EL (cell line): ENCODE measurements at places on chromosomes 12 and 14.

- DNase-seq = no peak
Measured at GRCh38 chr12:19937161-19937560, 431.2 kb upstream of the PDE3A start.

- DNase-seq = no peak
Measured at GRCh38 chr12:120841525-120841924, 62.6 kb downstream of the SPPL3 start.

DNA sequence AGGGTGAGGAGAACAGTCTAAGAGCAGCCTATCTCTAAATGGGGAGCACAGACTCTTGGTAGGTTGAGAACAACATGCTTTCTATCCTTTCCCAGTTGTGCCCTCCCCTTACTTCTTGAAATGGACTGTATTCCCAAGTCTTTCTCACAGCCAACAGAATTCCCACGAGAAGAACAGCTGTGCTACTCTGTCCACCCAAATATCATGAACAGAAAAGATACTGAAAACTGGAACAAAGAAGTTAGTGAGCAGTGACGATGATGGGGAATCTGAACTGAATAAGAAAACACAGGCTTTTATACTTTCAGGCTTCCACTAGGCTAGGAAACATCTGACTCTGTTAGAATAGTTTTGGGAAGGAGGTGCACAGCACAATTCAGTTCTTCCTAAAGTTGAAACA, 3.4 kb downstream of the NACA start:
- DNase-seq = no peak

GRCh38 chr12:94925729-94926128, 77.8 kb downstream of the NDUFA12 start:
- no peak for DNase-seq

DNA sequence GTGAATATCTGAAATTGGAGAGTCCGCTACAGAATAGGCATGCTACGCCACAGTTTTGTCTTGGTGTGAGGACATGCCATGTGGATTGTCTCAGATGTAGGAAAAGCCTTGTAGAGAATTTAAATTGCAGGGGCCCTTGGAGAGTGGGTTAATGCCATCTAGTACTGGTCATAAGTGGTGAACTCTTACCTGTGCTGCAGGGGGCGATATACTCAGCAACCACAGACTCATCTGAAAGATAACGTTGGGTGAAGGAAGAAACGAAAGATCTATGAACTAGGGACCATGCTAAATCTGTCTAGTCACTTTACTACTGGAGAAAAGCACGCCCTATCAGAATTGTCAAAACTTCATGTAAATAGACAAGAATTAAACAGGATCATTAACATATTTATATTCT, 33.7 kb upstream of the A2M start:
- DNase-seq = no peak

DNA sequence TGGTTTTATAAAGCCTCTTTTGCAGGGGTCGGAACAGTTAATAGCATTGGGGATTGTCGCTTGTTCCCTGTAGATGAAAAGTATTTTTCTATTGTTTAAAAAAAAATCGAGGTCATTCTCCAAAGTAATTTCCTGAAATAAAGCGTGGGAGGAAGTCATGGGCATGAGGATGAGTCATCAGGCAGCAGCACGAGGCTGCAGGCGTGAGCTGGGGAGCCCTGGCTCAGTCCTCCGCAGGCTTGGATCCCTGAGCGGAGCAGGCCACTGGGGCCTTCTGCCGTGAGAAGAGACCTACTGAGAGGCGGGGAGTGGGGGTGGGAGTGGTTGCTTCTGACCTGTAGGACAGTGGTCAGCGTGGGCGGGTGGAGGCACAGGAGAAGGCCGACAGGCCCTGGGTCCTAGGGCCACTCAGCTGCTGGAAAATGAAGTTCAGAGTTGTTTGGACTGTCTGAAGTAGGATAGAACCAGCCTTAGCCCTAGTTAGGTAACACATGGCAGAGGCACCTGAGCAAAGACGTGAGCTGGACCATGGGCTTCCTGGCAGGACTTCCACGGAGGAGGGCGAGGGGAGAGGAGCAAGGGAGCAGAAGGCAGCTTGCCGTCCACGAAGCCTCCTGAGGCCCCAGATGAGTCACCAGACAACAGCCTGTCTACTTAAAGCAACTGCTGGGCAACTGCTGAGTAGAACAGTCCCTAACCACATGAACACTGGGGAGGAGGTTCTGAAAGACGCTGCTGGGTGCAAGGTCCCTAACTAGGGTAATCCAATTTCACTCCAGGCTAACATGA, 21.1 kb upstream of the LGALS3 start:
- peak; percentile 97 for DNase-seq

GRCh38 chr14:97513891-97514290, 716.7 kb downstream of the VRK1 start:
- no peak for DNase-seq

DNA sequence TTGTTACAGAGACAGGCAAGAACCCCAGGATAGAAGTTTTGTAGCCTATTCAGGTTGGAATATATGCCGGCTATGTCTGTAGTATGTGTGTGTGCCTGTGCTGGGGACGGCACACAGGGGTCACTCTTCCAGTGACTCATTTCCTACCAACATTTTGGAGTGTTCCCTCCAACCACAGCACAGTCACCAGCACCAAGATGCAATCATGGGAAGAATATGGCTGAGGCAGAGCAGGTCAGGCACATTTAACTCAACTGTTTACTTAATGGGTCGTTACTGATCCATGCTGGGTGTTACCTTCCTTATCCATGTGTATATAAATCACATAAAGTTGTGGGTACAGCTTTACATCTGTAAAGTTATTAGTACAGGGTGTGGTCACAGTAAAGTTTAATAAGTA, 178.3 kb downstream of the PRKD1 start:
- peak; percentile 80 for DNase-seq

DNA sequence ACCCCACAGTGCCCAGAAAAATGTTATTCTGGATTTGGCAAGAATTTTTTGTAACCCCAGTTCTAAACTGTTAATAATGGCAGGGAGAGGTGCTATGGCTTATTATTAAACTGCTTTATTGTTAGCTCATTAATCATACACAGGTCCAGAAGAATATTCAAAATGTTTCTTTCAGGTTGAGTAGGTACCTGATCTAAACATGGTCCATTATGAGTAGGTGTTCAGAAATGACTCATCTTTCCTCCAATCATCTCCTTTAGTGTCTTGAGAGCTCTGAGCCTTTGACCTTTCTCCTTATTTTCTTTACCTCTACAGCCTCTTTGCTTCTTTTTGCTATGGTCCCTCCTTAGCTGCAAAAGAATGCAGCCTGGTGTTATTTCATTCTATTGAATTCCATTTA, 211.0 kb upstream of the GARIN6 start:
- DNase-seq = no peak

DNA sequence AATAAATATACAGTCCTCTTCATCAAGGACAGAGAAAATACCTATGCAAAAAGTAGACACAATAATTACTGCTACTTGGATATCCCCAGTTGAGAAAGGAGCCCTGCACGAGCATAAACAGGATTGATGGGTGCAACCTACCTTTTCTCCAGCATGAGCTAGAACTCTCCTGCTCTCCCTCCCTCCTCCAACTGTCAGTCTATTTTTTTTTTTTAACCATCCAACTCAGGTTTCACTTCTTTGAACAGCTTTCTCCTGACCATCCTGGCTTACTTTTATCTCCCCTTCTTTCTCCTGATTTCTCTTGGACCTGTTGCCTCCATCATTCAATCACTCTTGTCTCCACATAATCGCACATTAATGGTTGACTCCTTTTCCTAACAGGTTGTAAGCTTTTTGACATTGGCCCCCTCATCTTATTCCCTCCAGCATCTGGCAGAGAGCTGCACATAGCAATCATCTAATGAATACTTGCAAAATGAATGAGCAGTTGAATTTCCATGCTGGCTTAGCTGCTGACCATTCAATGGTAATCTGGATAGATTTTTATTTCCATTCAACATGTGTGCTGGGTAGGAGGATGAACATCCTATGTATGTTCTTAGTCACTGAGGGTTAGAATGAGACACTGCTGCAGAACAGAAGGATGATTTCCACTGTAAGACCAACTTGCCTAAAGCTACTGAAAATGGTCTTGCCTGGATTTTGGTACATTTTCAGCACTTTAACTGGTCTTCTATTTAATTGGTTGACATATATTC, 24.4 kb downstream of the MYBPC1 start:
- DNase-seq = no peak

DNA sequence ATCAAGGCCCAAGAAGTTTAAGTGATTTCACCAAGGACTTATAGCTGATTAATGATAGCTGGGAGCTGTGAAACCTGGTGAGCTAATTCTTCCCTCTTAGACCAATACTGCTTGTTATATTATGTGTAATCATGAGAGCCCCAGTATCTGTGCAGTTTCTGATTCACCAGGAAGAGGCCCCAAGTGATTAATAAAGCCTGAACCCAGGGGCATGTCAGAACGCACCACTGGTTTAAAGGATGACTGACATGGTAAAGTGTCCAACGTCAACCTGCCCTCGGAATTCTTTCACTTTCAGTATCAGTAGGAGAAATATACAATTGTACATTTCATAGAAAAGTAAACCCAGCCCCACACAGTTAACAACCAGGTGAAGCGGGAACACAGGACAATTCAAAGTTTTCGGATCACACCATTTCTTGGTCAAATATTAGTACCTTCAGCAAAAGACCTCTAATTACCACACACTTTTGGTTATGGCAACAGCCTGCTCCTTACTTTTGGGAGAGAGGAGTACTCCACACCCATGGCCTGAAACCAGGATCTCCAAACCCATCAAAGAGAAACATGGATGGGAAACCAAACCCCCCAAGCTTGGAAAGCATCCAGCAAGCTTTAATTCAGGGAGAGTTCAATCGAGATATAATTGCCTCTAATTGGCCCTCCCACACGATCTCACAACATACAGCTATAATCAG, 28.5 kb downstream of the TMCC3 start:
- peak; percentile 71 for DNase-seq

GRCh38 chr14:39212034-39212433, 21.7 kb upstream of the MIA2 start:
- DNase-seq = peak; percentile 32

- DNase-seq = no peak
Measured at GRCh38 chr12:94127239-94128131, 20.9 kb upstream of the PLXNC1 start.

DNA sequence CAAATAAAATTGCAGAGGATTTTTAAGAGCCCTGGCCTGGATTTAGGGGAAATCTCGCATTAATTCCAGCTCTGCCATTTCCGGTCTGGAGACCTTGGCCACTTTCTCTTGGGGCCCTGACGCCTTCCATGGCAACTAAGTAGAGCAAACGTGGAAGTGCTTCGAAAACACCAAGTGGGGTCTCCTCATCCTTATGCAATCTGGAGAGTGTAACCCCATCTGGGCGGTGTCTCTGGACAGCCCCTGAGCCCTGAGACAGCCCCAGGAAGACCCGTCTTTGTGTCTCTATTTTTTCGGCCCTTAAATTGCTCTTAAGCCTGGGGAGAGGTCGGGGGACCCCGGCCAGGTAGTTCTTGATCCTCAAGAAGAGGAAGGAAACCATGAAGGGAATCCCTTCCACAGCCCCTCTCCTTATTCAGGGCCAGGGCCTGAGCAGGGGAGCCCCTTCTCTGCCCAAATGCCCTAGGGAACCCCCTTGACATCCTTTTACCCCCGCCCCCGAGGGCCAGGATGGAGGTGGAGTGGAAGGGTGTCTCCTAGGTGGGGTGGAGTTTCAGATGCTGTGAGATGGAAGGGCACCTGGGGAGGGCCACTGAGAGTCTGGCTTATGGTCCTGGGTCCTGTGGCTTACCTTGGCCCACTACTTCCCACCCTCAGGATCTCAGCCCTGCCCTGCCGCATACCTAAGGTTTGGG, 17.6 kb upstream of the NR4A1 start:
- DNase-seq = no peak

- peak; percentile 100 for DNase-seq
Measured at GRCh38 chr14:54773171-54774006, 129.2 kb downstream of the GCH1 start.

DNA sequence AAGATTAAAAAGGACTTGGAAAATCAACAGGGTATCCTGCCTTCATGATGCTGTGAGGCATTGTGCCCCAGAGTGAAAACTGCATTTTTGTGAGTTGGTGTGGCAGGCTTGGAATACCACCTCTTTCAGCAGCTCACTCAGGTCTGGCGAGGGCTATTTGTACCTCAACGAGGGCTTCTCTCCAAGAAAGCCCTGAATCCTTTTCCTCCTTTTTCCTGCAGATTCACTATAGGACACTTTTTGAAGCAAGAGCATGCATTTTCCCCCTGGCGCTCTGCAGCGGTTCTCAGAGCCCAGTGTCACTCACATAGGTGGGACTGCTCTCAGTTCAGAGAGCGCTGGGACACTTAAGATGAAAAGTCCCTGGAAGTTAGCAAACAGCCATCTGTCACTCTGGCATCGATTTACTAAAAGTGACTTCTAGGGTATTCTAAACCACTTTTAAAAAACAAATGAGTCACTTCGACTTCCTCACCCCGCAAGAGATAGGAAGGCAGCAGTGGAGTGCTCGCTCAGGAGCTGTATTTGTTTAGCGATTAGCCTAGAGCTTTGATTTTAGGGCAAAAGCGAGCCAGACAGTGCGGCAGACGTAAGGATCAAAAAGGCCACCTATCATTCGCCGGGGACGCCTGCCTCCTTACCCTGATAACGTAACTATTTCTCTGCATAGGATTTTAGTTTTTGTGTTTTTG, 782 bp upstream of the LGR5 start:
- peak; percentile 26 for DNase-seq

GRCh38 chr12:55704824-55705718, 2.6 kb downstream of the ITGA7 start:
- DNase-seq = no peak

DNA sequence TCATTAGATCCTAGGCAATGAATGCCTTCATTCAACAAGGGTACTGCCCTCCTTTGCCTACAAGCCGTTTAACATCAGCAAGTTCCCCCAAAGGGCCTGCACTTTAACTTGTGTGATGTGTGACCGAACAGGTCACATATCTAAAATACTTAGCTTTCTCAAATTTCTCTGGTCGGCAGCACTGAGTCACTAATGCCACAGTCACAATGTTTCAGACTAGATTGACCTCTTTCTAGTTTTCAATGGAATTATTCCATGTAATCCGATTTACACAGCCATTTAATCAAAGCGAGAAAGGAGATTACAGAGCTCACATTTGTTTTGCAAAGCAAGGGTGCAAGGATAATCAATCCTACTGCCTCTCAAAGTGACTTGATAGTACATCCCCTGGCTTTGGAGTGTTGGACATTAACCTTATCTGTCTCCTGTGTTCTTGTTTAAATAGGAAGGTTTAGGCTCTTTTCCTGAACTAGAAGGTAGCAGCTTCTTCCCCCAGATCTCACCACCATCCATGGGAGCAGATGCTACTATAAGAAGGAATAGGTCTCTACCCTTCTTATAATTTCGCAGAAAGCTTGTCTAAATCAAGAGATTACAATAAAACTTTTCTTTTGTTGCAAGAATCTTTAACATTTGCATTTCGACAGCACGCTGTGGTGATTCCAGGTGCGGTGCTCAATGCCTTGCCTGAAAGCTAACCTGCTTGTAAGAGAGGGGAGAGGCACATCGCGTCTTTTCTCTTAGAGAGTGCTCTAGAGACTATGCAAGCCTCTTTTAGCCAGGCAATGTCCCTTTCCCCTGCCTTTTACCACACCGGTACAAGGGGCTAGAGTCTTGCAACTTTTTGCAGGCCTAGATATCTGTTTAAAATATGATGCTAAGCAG, 1.8 kb downstream of the KITLG start:
- peak; percentile 65 for DNase-seq

GRCh38 chr14:50520947-50521815, 11.2 kb downstream of the MAP4K5 start:
- DNase-seq = peak; percentile 93

- DNase-seq = no peak
Measured at GRCh38 chr12:122852336-122853275, 17.3 kb downstream of the HIP1R start.
